ENCODE measurements at places on chromosomes 3 and 15.

DNA sequence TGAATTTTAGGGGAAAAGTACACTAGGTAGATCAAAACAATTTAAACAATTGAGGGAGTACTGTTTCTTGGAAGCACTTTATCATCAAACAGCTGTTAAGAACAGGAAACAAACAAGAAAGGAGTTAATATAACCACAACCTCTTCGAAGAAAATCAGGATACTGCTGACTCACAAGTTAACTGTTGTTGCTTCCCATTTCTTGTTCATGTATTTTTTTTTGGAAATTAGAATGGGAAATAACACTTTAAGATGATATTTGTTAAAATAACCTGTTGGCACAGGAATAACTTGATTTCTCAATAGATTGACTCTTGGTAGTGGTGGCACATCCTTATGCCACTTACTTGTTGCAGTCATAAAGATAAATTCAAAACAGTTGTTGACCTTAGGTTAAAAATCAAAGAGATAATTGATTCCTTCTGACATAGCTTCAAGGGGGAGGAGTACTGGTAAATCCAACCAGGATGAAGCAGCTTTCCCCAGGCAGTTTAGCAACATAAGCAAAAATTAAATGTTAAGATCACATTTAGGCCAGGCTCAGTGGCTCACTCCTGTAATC lies 3.3 kb downstream of the BNIP2 start:
- DNase-seq: peak; percentile 0

DNA sequence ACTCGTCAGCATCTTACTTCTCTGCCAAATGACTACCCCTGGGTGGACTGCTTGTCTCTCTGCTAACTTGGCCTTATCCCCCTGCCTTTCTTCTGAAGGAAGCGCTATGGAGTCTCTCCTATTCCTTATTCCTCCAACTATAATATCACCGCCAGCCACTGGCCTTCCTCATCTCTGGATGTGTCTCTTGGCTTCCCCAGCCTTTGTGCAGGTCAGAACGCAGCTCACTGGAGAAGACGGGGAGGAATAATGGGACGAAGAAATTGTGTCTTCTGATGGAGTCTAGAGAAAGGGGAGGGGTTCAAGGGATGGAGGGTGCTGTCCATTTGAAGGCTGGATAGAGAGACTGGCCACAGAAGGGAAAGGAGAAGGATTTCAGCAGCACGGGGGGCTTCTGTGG lies 16.9 kb downstream of the ITGA11 start:
- DNase-seq: no peak

- DNase-seq: no peak
These were observed 217.4 kb upstream of the WNT5A start for GRCh38 chr3:55704521-55704920.

- DNase-seq: no peak
These were observed 32.8 kb upstream of the LEKR1 start for GRCh38 chr3:156793400-156793799.

DNA sequence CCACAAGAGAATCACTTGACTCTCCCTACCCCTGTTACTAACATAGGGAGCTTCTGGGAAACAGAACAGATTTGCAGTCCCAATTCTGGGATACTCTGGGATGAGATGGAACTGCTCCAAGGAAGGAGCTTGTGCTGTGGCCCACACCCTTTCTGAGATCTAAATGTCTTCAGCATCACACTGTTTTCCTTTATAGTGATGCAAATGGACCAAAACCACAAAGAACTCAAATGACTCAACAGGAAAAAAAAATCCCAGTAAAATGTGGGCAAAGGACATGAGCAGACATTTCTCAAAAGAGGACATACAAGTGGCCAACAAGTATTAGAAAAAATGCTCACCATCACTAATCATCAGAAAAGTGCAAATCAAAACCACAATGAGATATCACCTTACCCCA lies 155.6 kb downstream of the NECTIN3 start:
- no peak for DNase-seq

DNA sequence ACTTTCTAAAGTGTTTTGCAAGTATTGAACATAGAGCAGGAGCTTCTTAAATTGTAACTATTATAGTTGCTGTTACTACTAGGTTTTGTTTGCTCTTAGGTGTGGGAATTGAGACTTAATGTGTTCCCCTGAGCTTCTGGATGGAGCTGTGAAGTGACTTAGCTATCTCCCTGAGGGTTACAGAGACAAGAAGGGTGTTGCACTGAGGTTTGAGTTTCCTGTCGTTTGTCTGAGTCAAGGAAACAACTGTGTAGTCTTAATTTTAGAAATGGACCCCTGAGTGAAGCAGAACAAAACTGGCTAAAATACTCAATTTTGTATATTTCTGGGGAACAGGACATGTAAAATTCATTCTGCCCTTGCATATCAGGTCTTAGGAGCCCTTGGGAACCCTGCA lies 20.4 kb downstream of the TTC21A start:
- no peak for DNase-seq

All from GF-D8 (cell line).